ENCODE measurements at places on chromosomes 5 and 9.

- no peak for DNase-seq
Measured at GRCh38 chr5:15992918-15993317, 186.7 kb downstream of the MARCHF11 start.

GRCh38 chr9:3491450-3491849 lies 34.4 kb downstream of the RFX3 start:
- DNase-seq = no peak

- DNase-seq = no peak
Measured at GRCh38 chr5:148205044-148205806, 2.4 kb downstream of the SPINK6 start.

DNA sequence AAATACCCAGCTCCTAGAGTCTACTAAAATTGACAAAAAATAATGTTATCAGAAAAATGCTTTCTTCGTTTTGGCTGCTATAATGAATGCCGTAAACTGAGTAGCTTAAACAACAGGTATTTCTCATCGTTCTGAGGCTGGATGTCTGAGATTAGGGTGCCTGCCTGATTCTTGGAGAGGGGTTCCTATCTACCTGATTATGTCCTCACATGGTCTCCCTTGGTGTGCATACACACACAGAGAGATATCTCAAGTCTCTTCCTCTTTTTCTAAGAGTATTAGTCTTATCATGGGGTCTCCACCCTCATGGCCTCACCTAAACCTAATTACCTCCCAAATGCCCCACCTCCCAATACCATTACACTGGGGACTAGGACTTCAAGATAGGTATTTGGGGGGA lies 40.6 kb upstream of the CSNK1G3 start:
- DNase-seq = no peak

DNA sequence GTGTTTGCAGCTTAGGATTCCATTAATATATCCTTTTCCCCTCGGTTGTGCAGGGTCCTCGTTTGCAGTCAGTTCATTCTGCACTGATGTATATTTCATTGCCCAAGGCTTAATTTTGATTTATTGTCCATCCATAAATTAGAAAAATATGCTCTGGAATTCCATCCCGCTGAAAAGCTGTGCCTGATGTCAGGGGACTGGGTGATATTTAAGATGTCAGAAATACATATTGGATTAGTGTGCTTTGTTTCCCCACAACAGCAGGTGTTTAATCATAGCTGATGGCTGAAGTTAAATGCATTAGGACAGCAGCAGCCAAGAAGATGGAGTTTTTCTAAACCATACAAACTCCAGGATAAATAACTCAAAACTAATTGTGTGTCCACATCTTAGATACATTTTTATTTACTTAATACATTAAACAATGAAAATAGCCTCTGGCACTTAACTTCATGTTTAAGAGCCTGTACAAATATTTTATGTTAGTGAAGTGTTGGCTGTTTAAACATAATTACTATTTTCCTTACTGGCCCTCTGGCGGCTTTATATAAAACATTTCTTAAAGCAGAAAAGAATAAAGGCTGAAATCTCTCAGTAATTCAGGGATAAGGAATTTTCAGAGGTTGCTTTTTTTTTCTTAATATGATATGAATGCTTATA lies 170.4 kb upstream of the TBCA start:
- no peak for DNase-seq

- DNase-seq = no peak
Measured at GRCh38 chr9:134373269-134373668, 47.0 kb downstream of the RXRA start.

DNA sequence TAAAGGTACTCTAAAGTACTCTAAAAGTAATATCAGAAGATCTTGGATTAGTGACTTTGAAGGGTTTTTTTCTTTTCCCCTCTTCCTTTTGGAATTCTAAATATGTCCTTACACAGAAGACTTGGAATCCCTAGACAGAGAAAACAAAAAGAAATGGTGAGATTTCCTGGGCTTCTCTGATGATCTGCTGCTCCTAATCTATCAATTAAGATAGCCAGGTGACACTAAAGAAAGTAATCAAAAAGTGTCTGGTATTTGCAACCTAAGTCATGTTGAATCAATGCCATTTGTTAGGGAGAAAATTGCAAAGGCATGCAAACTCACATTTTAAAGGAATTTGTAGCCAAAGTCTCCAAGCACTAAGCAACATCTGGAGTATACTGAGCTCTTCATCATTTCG lies 29.5 kb upstream of the MYO10 start:
- no peak for DNase-seq

GRCh38 chr9:133960568-133961129 lies 31.5 kb downstream of the VAV2 start:
- DNase-seq = no peak

DNA sequence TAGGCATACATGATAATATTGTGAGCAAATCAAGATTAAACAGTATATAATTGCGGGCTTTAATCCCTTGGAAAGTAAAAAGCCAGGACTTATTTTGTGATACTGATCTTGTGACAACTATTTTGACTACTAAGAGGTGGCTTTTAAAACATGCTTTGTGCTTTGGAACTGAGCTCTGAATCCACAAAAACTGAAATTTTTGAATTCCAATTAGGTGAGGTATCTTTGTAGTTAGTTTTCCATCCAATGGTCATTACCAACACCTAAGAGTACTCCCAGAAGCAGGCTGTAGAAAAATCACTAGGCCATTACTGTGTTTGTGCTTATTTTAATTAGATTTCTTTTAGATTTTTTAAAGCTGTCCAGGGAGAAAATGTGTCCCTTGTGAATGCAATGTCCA lies 559.5 kb upstream of the WWC1 start:
- DNase-seq = no peak

GRCh38 chr9:89436326-89436725 lies 61.6 kb downstream of the SEMA4D start:
- DNase-seq = no peak

- DNase-seq = no peak
Measured at GRCh38 chr5:120368923-120369715, 95.0 kb upstream of the PRR16 start.

- DNase-seq = no peak
Measured at GRCh38 chr5:58969253-58969652, 386.4 kb downstream of the RAB3C start.

DNA sequence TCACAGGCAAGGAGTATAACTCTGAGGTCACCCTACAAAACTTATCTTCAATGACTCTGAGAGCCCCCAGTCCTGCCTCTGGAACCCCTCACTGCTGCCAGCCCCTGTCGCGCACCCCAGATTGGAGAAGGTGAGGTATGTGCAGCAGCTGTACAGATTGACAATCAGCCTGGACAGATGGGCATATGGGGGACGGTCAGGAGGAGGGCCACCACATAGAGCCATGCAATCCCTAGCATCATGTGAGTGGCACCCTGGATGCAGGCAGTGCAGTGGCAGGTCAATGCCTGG lies 90.1 kb downstream of the LMX1B start:
- DNase-seq = no peak

- no peak for DNase-seq
Measured at GRCh38 chr5:109354761-109355160, 55.0 kb downstream of the PJA2 start.

DNA sequence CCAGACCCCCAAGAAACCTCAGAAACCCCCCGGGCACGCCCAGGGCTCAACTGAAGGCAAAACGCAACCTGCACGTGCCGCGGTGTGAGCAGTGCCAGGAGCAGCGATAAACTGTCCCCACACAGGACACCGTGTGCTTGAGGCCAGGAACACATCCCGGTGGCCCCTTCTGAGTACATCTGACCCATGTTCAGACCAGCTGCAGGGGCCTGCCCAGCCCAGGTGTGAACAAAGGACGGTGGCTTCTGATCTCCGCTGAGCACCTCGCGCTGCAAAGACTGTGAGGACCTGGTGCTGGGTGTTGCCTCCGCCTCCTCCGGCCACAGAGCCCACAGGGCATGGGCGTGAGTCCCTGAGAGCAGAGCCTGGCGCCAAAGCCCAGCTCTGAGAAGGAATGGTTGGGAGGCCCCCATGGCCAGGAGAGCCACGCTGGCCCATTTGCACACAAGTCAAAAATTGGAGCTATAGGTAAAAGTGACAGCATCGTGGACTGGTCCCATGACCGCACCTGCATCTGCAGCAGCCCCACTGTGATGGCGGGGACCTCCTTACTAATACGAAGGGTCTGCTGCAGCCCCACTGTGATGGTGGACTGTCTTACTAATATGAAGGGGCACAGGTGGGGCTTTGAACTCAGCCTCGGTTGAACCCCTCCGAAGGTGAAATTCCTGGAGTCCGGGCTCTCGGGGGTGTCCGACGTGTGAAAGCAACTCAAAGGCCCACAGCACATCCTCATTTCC lies 31.5 kb downstream of the NDUFS6 start:
- DNase-seq = no peak

DNA sequence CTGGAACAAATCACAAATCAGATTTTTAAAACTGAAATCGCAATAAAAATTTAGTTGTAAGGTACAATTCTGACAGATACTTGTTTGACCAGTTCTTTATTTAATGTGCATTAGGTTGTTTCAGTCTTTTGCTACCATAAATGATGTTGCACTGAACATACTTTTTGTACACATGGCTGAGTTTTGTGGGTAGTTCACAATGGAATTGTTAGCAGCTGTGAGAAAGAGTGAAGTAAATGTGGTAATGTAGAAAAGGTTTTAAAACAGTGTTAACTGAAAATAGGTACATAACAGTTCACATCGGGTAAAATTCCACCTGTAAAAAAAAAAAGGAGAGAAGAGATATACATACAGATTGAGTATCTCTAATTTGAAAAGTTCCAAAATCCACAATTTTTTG lies 25.6 kb downstream of the MRPS27 start:
- no peak for DNase-seq

DNA sequence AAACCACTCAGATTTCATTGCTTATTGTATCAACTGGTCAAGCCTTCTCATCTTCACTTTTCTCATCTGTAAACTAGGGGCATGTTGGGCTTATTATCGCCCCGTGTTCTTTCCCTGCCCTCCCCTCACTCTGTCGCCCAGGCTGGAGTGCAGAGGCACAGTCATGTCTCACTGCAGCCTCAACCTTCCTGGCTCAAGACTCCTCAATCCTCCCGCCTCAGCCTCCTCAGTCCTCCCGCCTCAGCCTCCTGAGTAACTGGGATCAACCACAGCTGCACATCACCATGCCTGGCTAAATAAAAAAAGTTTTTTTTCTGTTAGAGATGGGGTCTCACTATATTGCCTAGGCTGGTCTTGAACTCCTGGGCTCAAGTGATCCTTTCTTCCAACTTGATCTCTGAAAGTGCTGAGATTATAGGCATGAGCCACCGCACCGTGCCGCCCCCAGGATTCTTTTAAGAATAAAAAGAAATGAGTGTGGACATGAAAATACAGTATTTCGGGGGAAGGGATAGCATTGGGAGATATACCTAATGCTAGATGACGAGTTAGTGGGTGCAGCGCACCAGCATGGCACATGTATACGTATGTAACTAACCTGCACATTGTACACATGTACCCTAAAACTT lies 2.0 kb downstream of the MAML1 start:
- no peak for DNase-seq

DNA sequence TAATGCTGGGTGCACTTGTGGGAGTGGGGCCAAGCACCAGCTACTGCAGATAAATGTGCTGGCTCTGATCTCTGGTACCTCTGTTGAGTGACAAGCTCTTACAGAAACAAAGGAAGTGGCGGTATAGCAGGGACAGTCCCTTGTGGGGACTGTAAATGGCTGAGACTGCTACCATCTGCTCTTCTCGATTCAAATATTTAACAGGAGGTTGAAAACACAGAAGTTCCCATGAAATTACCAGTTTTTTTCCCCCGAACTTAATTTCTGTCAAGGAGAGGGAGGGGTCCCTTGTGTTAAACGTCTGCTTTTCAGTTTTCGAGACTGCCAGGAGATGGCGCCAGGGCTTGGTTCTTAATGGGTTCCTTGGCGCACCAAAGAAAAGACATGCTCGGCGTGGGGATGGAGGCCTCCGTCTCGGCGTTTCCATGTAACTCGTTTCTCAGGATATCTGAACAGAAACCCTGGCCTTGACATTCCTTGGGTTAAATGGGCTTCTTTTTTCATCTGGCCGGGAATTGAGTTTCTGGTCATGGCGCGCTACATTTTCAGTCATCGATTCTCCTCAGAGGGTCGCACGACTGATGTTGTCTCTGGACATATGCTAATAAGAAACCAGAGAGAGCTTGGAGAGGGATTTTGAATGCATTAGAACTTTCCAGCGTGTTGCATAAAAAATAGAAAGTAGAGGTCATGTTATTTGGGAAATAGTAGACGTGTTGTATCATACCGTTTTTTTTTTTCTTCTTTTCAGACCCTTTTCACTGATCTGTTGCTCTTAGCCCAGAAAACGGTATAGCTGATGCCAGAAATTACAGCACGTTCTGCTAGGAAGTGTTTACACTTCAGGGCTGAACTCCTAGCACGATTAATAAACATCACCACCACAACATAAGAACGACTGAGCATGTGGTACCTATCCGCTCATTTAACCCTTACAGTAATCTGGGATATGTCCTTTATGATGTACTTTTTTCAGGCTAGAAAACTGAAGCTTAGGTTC lies 64.0 kb downstream of the CARTPT start:
- no peak for DNase-seq

DNA sequence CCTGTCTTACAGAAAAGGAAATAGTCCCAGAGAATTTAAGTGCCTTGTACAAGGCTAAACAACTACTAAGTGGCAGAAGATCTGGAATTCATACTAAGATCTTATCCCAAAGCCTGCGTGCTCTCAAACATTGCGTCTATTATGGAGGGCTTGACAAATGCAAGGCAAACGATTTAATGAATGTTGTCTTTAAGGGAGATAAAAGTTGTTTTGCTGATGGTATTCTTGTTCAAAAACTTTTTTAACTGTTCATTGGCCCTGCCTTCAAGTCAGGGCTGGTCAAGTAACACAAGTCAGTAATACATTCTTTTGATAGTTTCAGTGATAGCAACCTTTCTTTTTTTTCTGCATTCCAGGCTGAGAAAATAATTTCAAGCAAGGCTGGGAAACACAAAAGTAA lies 1.7 kb upstream of the SLC38A9 start:
- DNase-seq = no peak

DNA sequence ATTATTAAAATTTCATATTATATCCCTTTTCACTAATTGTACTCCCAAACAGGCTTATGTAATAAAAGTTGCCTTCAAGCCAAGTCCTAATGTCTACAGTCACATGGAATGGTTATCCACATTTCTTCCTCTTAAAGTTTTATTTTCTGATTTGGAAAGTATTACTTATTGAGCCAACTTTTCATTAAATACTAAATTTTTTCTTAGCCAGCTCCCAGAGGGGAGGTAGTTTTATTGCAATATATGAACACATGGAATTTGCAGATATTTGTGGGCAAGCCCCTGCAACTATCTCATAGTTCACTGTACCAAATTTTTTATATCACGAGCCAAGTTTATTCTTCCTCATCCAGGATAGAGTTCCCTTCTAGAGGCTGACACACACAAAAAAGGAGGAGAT lies 332.8 kb upstream of the PTGER4 start:
- DNase-seq = no peak

DNA sequence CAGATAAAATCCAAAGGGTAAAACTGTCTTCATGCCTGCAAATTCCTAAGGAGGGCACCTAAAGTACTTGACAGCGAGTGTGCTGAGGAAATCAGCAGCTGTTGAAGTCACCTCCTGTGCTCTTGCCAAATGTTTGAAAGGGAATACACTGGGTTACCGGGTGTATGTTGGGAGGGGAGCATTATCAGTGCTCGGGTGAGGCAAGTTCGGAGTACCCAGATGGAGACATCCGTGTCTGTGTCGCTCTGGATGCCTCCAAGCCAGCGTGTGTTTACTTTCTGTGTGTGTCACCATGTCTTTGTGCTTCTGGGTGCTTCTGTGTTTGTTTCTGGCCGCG lies 727 bp upstream of the ADRB2 start:
- DNase-seq = no peak

- no peak for DNase-seq
Measured at GRCh38 chr5:54942064-54942778, 43.2 kb downstream of the ESM1 start.
